NCI-H510A (cell line): ENCODE measurements at places on chromosomes 5 and 9.

- DNase-seq: no peak
Observed at GRCh38 chr5:16467363-16468219, 2.0 kb upstream of the ZNF622 start.

GRCh38 chr5:38540314-38540713, 16.1 kb downstream of the LIFR start:
- peak; percentile 84 for DNase-seq

DNA sequence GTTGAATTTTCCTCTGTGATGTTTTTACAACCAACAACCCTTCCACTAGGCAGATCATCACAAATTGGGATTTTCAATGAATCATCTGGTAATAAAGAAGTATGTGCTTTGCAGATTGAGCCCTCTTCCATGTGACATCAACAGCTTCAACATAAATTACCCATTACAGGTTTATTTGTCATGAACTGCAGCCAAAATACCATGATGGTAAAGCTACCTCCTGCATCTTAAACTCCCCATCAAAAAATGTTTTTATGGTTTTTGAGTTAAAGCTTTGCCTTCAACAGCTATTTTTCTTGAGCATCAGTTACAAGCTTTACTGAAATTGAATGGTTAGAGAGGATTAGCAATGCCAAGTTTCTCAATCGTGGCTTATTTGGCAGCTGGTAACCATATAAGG, 211.4 kb upstream of the TUSC1 start:
- no peak for DNase-seq

DNA sequence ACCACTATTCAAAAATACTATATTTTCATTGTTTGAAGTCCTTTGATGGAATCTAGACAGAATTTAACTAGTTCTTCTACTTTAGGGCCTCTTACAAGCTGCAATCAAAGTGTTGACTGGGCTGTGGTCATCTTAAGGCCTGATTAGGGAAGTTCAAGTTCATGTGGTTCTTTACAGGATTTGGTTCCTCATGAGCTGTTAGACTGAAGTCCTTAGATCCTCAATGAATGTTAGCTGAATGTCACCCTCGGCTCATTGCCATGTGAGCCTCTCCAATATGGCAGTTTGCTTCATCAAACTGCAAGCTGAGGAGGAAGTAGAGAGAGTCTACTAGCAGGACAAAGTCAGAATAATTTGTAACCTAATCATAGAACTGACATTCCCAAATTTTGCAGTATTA, 135.1 kb downstream of the CSNK1G3 start:
- DNase-seq: no peak

- DNase-seq: no peak
Observed at GRCh38 chr5:152293189-152293588, 111.9 kb downstream of the NMUR2 start.

DNA sequence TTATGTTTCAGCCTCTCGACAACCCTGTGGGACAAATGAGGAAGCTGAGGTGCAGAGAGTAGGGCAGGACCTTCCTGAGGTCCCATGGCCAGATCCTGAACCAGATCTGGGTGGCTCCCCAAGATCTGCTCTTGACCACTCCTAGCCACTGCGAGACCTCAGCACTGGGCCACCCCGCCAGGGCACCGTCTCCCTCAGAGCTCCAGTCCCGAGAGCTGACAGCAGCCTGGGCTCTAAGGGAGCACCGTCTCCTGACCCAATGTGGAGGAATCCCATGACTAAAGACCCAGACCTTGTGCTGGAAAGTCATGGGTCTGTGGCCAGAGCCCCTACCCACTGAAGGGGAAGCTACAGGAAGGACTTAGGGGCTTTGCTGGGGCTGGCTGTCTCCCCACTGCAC, 4.5 kb upstream of the LMX1B start:
- DNase-seq: no peak

DNA sequence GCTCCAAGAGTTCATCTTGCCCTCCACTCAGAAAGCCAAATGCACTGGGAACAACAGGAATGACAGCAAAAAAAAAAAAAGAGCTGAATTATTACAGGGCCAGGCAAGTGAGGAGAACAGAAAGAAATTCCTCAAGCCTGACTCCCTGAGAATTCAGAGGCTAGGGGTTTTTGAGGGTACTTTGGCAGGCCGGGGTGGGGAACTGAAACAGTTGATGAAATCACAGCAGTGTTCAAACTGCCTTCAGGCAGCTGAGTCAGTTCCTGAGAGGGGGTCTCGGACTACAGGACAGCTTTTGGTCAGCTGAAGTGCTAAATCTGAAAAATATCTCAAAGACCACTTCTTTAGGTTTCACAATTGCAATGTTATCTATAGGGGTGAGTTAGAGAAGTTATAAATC, 419.4 kb downstream of the SEMA5A start:
- DNase-seq: no peak

DNA sequence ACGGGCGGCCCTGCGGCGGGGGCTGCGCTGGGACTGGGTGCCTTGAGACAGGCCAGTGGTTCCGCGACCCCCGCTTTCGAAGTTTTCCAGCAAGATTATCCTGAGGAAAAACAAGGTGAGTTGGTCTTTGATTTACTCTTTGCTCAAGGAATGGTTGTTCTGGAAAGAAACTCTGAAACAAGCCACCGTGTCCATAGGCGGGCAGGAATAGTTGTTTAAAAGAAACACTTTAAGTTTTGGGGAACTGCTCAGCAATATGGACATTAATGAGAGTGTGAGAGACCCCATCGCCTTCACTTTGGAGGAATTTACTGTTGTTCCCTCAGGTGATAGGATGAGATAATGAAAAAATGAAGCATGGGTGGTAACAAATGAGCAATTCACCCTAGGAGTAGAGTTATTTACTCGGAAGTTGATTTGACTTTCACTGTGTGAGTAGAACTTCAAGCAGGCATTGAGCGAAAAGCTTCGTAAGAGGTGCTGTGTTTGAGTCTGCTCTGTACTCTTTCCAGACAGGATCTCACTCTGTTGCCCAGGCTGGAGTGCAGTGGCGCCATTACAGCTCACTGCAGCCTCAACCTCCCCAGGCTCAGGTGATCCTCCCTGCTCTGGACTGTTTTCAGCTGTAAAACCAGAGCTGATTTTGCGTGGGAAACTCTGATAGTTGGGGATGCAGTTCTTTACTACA, 1.1 kb downstream of the DMRTA1 start:
- DNase-seq: no peak

GRCh38 chr9:128910906-128911305, 9.9 kb upstream of the PHYHD1 start:
- DNase-seq: no peak

- no peak for DNase-seq
Observed at GRCh38 chr9:135085830-135086546, 1.5 kb upstream of the OLFM1 start.

DNA sequence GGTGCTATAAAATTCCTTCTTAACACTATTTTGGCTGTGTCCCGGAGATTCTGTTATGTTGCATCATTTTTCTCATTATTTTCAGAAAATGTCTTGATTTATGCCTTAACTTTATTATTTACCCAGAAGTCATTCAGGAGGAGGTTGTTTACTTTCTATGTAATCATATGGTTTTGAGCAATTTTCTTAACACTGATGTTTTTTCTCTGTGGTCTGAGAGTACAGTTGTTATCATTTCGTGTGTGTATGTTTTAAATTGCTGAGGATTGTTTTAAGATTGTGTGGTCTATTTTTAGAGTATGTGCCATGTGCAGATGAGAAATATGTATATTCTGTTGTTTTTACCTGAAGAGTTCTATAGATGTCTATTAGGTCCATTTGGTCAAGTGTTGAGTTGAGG, 498.1 kb upstream of the ZNF608 start:
- no peak for DNase-seq

GRCh38 chr5:127024821-127025220, 5.5 kb downstream of the MARCHF3 start:
- no peak for DNase-seq

DNA sequence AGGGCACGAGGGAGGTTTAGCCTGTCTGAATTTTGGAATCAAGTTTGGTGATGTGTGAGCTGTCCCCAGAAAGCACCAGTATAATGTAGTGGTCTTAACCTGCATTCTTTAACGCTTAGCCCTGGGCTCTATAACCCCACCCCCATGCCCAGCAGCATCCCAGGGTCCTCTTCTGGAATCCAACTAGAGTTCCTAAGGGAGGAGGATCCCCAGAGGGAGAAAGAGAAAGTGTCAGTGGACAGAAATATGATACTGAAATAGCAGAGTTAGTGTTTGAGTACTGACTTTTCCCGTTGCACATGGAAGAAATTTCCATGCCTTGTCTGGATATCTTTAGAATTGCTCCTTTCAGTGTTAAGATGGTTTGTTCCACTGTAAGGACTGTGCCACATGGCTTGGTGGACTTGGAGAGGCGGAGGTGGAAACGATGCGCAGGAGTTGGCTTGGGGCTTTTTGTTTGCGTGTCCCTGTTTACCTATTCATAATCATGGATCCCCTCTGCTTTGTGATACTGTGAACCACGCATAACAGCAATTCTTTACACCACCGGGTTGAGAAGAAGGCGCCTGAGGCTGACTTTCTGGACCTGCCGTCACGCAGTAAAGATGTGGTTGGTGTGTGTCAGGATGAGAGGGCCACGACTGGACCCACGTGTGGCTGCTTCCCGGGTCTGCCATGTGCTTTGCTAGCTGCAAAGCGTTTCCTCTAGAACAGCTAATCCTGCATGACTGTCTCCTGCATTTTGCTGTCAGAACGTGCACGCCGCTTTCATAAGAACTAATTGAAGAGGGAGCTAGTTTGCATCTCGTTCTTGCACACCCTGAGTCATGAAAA, 142.3 kb downstream of the SMARCA2 start:
- DNase-seq: no peak

DNA sequence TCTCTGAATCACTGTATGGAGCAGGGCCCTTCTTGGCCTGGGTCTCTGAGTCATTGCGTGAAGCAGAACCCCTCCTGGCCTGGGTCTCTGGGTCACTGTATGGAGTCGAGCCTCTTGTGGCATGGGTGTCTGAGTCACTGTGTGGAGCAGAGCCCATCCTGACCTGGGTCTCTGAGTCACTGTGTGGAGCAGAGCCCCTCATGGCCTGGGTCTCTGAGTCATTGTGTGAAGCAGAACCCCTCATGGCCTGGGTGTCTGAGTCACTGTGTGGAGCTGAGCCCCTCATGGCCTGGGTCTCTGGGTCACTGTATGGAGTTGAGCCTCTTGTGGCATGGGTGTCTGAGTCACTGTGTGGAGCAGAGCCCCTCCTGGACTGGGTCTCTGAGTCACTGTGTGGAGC, 94.0 kb upstream of the RAPGEF1 start:
- no peak for DNase-seq

- DNase-seq: no peak
Observed at GRCh38 chr5:141560725-141561483, 57.9 kb downstream of the DIAPH1 start.

DNA sequence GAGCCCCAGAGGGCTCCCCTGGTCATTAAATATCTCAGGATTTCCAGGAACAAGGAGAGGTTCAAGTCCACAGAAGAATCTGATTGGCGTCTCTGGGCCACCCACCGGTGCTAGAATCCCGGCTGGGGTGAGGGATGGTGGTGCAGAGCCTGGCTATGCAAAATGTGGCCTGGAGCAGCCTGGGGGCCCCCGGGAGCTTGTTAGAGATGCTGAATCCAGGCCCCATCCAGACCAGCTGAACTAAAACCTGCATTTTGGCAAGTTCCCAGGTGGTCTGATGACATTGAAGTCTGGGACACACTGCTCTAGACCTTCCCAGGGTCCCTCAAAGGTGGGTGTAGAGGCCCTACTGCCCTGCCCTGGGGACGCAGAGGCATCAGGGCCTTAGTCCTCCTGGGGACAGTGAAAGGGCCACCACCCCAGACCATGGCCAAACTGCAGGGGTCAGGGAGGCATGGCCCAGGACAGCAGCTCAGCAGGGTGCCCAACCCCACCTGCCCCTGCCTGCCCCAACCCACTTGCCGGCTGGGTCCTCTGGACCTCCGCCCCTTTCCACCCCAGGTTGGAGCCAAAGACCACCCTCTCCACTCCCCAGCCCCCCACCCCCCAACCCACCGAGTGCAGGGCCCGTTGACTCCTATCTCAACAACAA, 34.7 kb downstream of the ADAMTS2 start:
- no peak for DNase-seq

DNA sequence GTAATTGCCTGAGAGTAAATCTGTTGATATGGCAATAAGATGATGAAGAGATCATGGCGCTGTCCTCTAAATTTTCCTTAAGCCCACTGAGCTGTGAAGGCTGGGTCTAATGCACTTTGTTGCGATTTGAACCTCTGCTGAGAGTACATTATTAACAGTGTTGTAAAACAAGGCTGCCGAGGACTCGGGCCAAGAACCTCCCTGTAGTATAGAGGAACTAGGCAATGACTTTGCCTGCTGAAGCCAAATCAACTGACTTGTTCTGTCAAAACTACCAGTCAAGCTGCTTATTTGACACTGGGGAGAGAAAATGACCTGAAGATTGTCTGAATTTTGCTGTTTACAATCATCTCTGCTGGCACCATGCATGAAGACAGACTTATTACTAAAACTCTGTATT, 1154.7 kb downstream of the DTWD2 start:
- no peak for DNase-seq

- no peak for DNase-seq
Observed at GRCh38 chr9:627336-627970, 214.0 kb upstream of the DMRT1 start.

DNA sequence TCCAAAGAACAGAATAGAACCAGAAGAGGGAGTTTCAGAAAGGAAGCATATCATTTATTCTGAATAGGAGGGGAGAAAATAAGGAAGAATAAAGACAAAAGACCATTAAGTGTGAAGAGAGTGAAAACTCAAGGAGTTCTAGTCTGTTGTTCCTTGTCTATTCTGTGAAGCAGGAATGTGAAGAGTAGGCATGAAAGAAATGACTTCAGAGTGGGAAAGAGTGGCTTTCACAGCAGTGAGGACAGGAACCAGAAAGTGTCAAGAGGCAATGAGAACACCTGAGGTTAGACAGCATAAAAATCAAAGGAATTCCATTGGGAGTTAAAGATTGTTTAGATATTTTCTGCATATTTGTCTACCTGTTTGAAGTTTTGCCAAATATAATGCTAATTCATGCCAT, 768.8 kb upstream of the GRAMD2B start:
- no peak for DNase-seq

DNA sequence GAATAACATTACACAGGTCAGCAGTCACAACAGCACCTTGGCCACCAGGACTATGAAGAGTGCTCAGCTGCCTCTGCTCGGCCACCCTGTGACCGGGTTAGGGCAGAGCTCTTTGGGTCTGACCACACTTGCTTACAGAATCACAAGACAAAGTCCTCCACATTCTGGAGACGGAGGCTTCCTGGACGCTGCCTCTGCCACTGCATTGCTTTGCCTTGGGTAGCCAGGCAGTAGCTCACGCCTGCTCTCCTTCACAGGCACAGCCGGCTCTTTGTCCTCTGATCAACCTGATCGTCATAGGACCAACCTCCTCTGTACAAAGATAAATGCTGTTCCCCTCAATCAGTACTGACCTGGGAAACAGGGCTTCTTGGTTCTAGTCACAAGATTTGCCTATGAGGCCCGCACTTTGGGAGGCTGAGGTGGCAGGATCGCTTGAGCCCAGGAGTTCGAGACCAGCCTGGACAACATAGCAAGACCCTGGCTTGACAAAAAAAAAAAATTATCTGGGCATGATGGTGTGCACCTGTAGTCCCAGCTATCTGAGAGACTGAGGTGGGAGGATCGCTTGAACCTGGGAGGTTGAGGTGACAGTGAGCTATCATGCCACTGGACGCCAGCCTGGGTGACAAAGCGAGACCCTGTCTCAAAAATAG, 128.4 kb upstream of the IER5L start:
- DNase-seq: no peak

- DNase-seq: no peak
Observed at GRCh38 chr9:7844242-7844641, 44.7 kb upstream of the DMAC1 start.
